ENCODE measurements at places on chromosomes 12 and 14.

DNA sequence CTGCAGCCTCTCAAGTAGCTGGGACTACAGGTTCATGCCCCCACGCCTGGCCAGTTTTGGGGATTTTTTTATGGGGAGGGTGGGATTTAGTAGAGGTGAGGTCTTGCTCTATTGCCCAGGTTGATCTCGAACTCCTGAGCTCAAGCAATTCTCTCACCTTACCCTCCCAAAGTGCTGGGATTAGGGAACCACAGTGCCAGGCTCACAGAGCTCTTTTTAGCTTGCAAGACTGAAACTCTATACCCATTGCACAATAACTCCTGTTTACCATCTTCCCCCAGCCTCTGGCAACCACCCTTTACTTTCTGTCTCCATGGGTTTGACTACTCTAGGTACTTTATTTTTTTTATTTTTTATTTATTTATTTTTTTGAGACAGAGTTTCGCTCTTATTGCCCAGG is 25.7 kb upstream of the CDK17 start:
- DNase-seq = no peak

GRCh38 chr14:31561155-31561846 is at the start of gene NUBPL:
Gene NUBPL (plus strand): TSS chr14:31561404. CDS start chr14:31561440, 36 bp downstream.
- DNase-seq = peak; percentile 97

DNA sequence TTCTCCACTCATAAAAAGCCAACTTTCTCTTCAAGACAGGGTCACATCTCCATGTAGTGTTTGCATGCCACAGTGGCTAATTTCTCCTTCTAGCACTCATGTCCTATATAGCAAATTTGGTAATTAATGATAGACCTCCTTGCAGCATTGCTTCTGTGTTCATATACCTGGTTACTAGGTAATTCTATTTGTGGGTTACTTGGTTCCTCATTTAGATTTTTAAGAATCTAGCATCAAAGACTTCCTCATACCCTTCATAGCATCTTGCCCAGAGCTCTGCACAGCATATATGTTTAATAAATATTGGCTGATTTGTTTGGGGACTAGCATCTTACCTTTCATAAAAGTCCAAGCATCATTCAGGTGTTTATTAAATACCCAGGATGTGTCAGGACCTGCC is 152.1 kb downstream of the DUSP6 start:
- DNase-seq = no peak

GRCh38 chr12:132300789-132301722 is 28.3 kb downstream of the GALNT9 start:
- DNase-seq = no peak

GRCh38 chr12:93483151-93483807 is 16.0 kb downstream of the MRPL42 start:
- DNase-seq = no peak

DNA sequence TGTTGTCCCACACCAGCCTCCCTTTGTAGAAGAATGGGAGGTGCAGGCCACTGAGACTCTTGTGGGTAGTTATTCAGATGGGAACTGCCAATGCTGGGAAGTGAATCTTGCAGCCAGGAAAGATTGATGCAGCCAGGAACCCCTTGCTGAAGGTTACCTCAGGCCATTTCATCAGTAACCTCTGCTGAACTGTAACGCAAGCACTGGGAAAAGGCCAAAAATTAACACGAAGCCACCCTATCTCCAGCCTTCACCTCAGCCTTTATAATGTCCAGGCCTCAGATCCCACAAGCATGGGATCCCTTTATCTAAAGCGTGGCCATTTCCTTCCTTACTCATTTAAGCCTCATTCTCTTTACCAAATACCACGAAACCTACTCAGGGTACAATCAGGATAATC is 211.1 kb downstream of the SPTSSA start:
- no peak for DNase-seq
